H1 (cell line): ENCODE measurements at places on chromosomes 3 and 15.

DNA sequence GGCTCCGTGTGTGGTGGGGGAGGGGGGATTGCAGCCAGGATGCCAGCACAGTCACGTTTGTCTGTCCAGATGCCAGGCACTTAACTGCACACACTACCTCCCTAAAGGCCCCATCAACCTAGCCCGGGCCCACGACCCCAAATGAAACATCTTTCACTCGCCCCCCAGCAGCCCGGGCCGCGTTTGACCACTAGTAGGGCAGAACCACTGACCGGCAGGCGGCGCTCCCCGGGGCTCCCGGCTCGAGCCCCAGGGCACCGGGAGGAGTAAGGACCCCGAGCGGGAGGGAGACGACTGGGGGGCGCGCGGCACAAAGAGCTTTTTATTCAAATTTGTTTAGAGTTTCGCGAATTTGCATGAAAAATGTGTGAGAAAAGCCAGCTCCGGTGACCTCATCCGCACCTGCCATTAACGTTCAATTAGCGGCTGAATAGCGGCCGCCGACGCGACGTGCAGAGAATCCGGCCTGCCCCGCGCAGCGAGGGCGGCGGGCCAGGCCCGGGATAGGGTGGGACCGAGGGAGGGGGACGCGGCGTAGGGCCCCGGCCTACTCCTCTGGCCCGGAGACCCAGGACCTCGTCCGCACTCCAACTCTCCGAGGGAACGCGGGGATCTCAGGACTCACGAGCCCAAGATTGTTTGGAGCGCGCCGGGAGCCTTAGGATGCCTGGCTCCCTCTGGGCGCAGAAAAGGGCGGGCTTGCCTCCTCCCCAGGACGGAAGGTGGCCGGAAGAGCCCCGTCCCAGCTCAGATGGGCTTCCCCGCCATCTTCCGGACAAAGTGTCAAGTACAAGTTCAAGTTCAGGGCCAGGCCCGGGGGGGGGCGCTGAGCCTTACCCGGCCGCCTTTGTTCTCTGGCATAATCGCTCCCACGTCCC is 64.9 kb upstream of the POLG start:
- H3K4me3 ChIP-seq = peak overlapping the region; percentile 28; the same call in 1 of the 2 replicates
- no peaks in the 10 kb centered on the region for H3K36me3 ChIP-seq
- DNase-seq = no peak

GRCh38 chr3:117887901-117888300 is 1146.7 kb downstream of the IGSF11 start:
- no peak overlapping the region for H3K27ac ChIP-seq
- no peak overlapping the region for H3K4me3 ChIP-seq
- no peak for DNase-seq
- no peaks in the 10 kb centered on the region for H3K36me3 ChIP-seq
- H3K4me1 ChIP-seq = no peaks in the 10 kb centered on the region

DNA sequence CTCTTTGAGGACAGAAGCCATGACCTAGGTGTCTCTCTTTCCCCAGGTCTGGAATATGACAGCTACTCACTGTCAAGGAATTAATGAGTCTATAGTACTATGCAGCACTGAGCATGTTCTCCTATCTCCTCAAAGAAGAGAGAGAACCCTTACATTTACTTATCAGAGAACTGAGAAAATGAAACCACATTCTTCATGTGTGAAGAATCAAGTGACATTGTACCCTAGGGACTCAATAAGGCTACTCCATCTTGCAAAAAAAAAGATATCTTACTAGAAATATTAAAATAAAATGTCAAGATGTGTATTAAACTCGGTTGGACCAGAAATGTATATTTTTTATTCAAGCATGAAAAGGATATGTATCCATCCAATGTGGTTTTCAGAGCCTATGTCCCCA is 133.2 kb upstream of the COL8A1 start:
- H3K4me3 ChIP-seq = no peak overlapping the region
- H3K4me1 ChIP-seq = no peaks in the 10 kb centered on the region
- no peaks in the 10 kb centered on the region for H3K36me3 ChIP-seq
- no peak overlapping the region for H3K27ac ChIP-seq
- DNase-seq = no peak

GRCh38 chr3:188788621-188789081 is 383.1 kb upstream of the TPRG1 start:
- no peak overlapping the region for H3K27ac ChIP-seq
- H3K4me1 ChIP-seq = no peaks in the 10 kb centered on the region
- H3K4me3 ChIP-seq = no peak overlapping the region
- no peaks in the 10 kb centered on the region for H3K27me3 ChIP-seq

GRCh38 chr3:11808231-11808630 is 38.5 kb downstream of the TAMM41 start:
- H3K4me3 ChIP-seq = no peak overlapping the region
- DNase-seq = no peak
- no peaks in the 10 kb centered on the region for H3K4me1 ChIP-seq
- H3K27me3 ChIP-seq = no peaks in the 10 kb centered on the region
